Fibroblast of skin of back (primary cell): ENCODE measurements at places on chromosomes 7 and 10.

GRCh38 chr7:101084865-101085161 lies 468 bp upstream of the TRIM56 start:
- no peak for DNase-seq

DNA sequence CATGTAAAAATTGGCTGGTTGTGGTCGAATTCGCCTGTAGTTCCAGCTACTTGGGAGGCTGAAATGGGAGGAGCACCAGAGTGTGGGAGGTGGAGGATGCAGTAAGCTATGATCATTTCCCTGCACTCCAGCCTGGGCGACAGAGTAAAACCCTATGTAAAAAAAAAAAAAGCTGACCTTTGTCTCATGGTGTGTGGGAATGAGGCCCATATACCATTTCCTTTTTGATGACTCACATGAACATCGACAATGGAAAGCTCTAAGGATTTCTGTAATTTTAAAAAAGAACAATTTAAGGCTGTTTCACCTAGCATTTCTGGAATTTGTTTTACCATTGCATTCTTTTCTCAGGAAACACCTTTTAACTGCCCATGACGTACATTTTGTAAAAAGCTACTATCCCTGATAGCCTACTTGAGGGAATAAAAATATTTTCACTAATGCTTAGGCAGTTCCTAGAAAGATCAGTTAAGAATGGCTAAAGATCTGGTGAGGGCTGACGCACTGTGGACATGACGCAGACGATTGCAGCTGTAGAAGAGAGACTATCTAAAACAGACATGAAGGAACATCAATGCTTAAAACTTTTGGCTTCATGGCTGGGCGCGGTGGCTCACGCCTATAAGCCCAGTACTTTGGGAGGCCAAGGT lies 400.6 kb upstream of the IGFBP3 start:
- peak; percentile 74 for DNase-seq

DNA sequence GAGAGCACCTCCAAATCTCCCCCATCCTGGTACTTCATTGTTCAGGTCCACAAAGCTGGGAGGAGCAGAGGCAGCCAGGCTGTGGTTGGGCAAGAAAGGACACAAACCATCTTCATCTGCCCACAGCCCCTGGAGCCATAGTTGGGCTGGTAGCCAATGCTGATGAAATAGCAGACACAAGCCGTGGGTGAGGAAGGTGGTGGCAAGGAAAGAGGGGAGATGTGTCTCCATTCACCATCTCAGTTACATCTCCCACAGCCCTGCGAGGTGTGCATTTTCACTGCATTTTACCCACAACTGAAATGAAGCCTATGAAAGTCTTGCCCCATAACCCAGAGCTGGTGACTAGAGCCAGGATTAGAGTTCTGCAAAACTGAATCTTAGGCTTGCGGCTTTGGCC lies 35.0 kb downstream of the PIK3AP1 start:
- DNase-seq = no peak

- DNase-seq = peak; percentile 38
These were observed 53.1 kb upstream of the CXCL12 start for GRCh38 chr10:44437840-44438511.

DNA sequence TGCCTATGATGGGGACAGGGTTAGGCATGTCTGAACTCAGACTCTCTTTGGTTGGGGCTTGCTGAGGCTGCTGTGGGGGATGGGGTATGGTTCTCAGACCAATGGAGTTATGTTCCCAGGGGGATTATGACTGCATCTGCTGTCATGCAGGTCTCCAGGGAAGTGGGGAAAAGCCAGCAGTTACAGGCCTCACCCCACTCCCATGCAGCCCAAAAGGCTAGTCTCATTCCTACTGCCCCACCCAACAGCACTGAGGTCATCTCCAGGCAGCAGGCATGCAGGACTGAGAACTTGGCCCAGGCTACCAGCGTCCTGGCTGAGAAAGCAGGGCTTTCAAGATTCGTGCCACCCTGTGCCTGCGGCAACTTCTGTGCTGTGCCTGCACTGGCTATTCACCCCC lies 373.3 kb downstream of the HTR7 start:
- peak; percentile 73 for DNase-seq

- no peak for DNase-seq
These were observed 110.2 kb downstream of the CPXM2 start for GRCh38 chr10:123781324-123781900.

GRCh38 chr10:79020605-79021004 lies 48.2 kb upstream of the ZMIZ1 start:
- no peak for DNase-seq

- DNase-seq = no peak
These were observed at the start of gene PRRT4 for GRCh38 chr7:128361411-128362379. PRRT4 (minus strand) TSS chr7:128361690.

GRCh38 chr10:100129424-100129823 lies 47.8 kb upstream of the CPN1 start:
- DNase-seq = no peak

DNA sequence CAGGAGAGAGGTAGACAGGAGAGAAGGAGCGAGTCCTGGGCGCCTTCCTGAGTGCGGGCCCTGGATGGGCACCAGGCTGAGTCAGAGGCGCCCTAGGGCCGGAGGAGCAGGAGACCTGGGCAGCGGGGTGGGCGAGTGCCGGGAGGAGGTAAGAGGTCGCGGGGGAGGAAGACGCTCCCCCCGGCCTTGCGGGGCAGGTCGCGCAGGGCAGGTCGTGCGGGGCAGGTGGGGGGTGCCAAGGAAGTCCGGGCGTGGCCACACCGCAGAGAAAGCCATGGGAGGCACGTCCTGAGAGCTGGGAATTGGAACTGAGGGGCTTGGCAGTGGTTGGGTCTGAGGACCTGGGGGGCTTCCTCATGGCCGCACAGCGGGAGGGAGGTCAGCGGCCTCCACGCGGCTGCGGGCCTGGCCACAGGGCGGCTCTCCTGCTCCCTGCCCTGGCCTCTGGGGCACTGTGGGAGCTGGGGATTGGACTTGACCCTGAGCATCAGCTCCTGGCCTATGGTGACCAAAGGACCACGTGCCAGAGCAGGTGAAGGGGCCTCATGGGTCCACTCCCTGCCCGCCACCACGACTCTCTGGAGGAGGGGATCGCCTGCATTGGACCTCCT lies 935 bp downstream of the MMP21 start:
- no peak for DNase-seq

- no peak for DNase-seq
These were observed 19.4 kb downstream of the WBP1L start for GRCh38 chr10:102763037-102763607.

GRCh38 chr7:114777288-114777687 lies 144.6 kb upstream of the MDFIC start:
- DNase-seq = no peak

DNA sequence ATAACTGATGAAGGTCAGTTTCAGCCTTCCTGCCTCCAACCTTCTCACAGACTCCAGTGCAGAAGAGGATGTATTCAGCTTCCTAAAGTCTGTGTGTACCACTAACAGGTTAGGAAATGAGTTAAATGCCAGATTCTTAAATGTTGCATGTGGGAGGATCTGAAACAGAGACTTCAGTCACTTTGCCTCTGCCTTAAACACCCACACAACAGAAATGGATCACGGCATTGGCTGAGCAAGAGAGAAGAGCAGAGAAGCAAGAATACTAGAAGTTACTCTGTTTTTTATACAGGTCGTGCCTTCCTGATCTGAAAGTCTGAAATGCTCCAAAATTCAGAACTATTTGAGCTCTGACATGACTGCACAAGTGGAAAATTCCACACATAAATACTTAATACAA lies 98.9 kb upstream of the ARHGAP21 start:
- no peak for DNase-seq

- no peak for DNase-seq
These were observed 145.4 kb downstream of the WDR11 start for GRCh38 chr10:120996456-120997034.

GRCh38 chr10:31507427-31507826 lies 188.4 kb downstream of the ZEB1 start:
- DNase-seq = no peak

DNA sequence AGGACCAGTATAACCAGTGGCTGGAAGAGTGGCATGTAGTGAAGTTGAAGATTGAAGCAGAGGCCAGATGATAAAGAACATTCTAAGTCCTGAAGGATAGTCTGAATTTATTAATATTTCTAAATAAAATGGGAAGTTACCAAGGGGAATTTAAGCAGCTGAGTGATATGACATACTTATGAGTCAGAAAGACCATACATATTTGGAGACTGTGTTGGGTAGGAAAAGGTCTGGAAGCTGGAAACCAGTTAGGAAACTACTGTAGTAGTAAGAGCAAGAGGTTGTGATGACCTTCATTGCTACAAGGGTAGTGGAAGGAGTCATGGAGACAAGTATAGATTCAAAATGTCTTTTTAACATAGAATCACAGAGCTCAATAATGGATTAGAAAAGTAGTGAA lies 752.3 kb downstream of the SUGCT start:
- peak; percentile 86 for DNase-seq

DNA sequence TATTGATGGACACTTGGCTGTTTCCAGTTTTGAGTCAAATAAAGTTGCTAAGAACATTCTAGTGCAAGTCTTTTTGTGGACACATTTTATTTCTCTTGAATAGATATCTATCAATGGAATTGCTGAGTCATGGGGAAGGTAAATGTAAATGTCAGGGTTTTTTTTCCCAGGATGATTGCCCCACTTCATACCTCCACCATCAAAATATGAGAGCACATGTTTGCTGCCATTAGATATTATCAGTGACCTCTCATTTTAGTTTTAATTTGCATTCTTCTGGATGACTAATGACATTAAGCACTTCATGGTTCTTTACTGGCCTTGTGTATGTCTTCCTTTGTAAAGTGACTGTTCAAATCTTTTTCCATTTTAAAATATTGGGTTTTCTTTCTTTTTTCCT lies 45.7 kb downstream of the PAPSS2 start:
- DNase-seq = peak; percentile 49

GRCh38 chr10:100175875-100176274 lies 10.0 kb downstream of the ERLIN1 start:
- no peak for DNase-seq

DNA sequence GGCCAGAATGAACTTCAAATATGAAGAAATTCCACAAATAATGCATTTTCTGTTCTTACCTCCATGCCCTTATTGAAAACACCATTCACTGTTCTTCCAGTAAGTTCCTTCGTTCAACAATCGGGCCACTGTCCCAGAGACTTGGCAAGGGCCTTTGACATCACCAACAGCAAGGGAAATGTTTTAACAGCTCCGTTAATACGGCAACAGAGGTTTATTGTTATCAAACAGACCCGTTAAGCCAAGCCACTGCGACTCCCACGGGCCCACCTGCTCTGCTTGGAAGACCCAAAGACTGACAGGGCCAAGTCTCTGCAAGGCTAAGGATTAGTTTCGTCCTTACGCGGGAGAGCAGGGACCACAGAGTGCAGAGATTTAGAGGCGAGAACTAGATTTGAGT lies 43.4 kb upstream of the LYZL1 start:
- DNase-seq = no peak

DNA sequence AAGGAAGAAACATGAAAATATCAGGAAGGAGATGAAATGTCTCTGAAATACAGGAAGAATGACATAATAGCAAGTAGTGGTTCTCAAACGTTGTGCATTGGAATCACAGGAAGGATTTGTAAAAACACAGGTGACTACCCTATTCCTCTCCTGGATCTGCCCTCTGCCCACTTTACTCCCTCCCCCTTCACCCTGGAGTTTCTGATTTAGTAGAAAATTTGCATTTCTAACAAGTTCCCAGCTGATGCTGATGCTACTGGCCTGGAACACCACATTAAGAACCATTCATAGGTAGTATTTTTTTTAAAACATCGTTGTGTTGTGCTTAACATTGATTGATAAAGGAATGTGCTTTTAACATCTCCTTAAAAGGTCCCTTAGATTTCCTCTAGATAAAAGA lies 130.9 kb downstream of the PHF14 start:
- DNase-seq = no peak

GRCh38 chr10:3241274-3241921 lies 68.8 kb upstream of the PITRM1 start:
- no peak for DNase-seq

DNA sequence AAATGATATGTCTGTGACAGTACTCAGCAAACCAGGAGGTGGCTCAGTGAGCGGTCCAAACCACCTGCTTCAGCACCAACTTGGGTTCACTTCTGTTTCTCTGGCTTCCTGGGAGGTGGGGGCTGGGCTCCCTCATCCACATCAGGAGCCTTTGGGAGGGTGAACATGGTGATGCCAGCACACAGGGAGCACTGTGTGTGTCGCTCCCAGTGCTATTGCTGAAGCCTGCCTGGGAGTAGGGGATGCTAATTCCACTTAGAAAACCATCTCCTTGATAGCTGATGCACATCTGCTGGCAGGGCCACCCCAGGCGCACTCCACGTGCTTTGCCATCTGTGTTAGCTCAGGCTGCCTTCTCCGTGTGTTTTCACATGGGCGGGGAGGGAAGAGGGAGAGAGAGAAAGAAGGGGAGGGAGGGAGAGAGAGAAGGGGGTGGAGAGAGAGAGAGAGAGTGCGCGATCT lies 58.0 kb downstream of the RAMP3 start:
- no peak for DNase-seq

DNA sequence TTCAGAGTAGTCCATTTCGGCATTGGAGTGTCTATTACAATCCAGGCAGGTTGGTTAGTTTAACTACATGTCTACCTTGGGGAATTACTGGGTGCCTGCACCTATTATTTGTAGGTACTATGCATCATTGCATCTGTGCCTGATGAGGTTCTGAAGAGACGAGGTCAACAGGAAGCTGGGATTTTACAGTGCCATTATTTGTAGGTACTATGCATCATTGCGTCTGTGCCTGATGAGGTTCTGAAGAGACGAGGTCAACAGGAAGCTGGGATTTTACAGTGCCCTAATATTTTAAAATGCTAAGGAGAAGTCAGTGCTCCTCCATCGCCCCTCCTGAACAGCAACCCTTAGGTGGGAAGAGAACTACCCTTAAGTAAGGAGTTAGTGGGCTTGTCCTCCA lies 41.7 kb downstream of the NPY start:
- DNase-seq = no peak

DNA sequence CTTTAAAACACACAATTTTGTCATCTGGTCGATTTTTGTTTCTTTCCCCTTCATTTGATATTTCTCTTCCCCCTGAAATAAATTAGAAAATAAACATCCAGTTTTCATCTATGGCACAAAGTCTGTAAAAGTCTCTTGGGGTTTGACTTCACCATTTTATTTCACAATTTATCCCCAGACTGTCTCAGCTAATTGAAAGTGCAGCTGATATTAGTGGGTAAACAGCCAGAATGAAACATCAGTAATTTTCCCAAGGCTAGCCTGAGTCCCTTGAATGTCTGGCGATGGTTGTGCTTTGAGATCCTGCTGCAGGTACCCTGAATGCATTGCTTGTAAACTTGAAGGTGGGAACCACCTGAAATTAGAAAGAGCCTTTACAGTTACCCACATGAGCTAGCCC lies 60.6 kb upstream of the NEBL start:
- DNase-seq = no peak

DNA sequence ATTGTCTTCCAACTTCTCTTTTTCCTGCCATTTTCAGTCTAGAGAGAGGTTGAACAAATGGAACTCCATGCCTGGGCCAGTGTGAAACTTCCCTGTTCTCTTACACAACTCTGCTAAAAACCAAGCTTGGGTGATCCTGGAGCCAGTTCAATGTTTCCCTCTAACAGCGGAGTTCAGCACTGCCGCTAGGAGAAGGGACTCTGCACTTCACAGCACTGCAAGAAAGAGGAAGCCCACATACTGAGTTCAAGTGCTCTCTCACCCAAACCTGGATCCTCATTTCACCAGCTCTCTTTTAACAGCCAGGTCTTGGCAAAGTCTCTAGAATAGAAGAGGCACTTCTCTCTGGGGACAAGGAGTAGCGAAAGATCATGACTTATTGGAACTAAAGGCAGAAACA lies 18.8 kb downstream of the FOXI2 start:
- DNase-seq = no peak
